SW480 (cell line): ENCODE measurements at places on chromosomes 2 and 18.

DNA sequence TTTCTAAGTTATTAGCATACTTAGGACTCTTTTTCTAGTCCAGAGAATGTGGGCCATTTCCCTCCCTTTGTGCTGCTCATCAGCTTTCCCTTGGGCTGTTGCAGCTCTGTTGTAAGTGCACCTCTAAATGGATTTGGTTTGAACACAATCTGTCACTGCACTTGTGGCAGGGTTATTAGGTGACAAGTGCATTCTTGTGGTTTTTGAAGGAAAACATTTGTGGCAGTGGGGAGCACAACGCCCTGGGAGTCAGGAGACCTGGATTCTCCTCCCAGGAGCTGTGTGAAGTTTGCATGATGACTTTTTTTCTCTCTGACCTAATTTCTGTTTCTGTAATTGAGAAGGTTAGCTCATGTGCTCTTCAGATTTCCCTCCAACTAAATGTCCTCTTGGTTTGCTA, 630.9 kb upstream of the FAM98A start:
- DNase-seq: no peak

GRCh38 chr18:24019641-24020331, 5.2 kb downstream of the TTC39C start:
- DNase-seq: no peak

DNA sequence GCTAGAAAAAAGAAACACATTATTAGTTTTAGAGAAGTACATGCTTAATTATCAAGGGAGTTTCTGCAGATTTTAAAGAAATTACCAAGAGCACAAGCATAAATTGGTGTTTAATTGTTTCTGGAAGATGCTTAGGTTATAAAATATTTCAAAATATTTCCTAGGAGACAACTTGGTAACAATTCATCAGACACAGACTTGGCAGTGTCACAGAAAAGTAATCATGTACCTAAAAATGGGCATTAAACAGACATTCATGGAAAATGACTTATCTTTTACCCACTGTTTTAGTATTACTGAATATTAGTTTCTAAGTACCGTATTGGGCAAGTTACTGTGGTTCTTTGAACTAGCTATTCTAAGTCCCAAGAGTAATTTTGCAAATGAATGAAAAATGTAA, 428.8 kb upstream of the LYPD1 start:
- no peak for DNase-seq

DNA sequence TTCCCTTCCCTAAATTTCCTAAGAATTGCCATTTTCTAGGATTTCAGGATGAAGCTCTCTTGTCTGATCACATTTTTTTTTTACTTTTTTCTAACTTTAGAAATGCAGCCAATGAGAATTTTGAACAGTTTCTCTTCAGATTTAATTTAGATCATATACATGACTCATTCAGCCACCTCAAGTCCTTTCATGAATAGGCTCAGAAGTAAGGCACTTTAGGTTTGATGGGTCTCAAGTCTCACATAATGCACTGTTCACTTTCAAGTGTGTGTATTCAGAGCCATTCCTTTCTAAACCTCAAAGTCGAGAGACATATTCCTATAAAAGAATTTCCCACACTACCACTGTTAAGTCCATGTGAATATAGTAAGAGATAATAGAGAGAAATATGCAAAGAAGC, 614.1 kb upstream of the VRK2 start:
- no peak for DNase-seq

DNA sequence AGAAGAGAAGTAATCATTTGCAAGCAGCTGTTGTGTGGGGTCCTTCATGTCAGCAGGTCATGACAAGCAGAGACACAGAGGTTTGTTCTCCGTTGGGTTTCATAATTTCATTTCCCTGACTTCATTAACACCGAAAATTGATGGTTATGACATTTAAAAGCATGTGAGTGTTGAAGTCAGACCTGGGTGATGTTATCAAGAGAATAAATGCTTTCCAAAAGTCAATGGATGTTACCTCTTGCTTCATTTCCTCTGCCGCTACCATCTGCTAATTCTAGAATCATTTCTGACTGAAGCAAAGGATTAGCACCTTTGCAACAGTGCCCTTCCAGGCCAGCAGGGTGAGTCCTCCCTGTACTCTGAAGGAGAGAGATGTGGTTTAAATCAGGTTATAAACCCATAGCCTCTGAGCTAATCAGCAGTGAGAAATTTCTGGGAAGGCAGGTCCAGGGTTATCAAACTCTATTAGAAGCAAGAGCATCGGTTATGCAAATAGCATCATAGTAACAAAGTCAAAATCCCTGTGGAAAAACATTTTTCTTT, 446.2 kb downstream of the PIK3C3 start:
- no peak for DNase-seq

DNA sequence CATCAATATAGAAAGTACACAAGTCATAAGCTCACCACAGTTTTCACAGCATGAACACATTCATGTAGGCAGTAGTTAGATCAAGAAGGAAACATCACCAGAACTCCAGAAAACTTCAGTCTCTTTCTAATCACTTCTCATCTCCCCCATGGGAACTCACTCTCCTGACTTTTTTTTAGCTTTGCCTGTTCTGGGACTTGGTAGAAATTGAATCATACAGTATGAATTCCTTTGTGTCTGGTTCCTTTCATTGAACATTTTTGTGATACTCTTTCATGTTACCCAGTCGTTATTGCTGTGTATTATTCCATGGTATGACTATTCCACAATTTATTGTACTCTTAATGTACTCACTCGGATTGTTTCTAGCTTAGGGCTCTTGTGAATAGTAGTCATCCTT, 160.2 kb downstream of the TAF4B start:
- DNase-seq: no peak

DNA sequence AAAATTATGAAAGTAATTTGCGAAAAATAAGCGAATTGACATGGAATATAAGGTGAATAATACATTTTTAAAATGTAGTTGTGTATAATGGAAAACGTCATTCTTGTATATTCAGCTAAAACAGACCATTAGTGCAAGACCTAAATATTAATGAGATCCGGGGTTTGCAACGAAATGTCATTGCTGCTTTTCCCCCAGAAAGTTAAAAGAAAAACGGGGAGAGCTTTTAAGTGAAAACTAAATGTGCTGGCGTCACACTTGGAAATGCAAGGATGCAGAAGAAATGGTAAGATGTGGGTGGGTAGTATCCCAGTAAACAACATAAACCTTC, 491 bp upstream of the SGO2 start:
- DNase-seq: no peak

DNA sequence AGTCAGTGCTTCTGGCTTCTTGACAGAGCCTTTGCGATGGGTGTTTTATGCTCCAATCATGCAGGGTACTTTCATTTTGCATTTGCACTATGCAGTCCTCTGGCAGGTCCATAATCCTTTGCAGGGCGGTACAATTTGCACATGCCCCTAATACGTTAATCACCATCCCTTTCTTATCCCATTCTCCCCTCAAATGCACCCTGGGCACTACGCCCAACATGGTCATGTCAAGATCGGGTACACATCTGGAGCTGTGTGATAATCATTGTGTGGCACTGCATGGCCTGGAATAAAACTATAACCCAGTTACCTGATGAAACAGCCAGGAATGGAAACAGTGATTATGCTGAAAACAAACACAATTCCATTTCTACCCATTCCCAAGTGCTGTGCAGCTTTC, 27.7 kb downstream of the LOXHD1 start:
- no peak for DNase-seq

GRCh38 chr18:8081872-8082553, 514.9 kb downstream of the PTPRM start:
- DNase-seq: no peak

DNA sequence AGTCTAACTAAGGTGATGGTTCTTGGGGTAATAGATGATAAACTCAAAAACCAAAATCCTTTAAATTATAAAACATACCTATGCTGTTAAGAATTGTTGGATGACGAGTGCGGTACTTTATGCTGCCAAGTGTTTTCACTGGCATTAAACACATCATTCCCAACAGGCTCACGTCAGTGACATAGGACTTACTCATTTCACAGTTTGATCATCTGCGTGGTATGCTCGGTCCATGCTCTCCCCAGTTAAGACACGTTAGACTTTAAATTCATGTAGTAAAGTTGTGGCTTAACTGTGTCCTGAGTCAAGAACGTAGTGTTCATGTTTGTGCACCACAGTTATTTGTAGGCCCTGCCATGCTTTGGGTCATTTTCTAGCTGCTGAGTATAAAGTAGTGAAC, 125.6 kb upstream of the MYT1L start:
- DNase-seq: no peak
